ENCODE measurements at places on chromosomes 3 and 15.

DNA sequence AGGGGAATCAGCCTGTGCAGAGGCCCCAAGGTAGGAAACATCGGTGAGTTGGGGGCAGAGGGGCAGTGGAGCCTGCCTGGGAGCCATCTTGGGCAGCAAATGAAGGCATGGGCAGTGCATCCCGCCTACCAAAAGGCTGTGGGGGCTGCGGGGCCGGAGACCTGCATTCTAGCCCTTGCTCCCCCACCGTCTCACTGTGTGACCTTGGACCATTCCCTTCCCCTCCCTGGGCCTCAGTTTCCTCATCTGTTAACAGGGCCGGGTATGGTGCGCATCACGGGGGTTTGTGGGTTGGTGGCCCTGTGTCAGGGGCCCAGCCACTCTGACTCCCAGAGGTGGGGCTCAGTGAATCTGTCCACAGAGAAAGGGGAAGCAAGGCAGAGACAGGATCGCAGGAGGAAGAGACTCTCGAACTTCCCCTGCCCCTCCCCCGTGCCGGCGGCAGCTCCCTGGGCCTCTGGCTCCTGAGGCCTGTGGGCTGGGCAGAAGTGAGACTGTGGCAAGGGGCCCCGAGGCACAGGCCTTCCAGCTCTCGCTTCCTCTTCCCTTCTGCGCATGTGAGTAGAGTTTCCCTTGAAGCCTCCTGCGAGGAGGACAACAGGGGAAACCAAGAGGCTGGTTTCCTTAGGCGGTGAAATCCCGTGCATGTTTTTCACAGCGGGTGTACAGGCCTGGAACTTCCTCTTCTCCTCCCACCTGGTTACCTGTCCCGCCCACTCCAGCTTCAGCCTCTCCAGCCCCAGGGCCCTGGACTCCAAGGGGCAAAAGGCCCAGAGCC is 42.9 kb downstream of the IDH2 start:
- DNase-seq, result no peak

GRCh38 chr3:101643861-101644613 is 32.9 kb downstream of the ZBTB11 start:
- no peak for DNase-seq

- DNase-seq, result no peak
Observed at GRCh38 chr3:134277066-134277660, 26.5 kb upstream of the RYK start.

DNA sequence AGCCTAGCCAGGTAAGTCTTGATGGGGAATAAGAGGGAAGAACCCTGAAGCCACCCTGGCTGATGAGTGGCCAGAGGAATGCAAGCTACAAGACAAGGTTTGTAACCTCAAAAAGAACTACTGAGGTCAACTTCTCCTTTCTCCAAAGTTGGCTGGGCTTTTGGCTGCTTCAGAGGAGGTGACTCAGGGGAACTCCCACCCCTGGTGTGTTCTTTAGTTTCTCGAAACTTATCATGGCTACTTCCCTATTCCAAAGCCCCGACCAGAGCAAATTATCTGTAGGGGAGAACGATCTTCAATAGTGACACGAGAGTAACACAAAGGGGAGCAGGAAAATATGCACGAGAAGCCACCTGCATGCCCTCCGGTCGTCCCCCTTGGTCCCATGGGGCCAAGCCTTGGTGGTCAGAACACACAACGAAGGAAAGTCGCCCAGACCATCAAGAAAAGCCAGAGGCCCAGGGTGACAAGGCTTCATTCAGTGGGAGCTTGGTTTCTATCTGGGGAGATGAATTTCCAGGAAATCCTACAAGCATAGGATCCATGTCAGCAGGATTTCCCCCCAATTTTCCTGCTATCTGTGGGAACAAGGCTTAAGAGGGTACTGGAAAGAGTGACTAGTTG is 6.5 kb upstream of the BCL2A1 start:
- DNase-seq, result no peak

DNA sequence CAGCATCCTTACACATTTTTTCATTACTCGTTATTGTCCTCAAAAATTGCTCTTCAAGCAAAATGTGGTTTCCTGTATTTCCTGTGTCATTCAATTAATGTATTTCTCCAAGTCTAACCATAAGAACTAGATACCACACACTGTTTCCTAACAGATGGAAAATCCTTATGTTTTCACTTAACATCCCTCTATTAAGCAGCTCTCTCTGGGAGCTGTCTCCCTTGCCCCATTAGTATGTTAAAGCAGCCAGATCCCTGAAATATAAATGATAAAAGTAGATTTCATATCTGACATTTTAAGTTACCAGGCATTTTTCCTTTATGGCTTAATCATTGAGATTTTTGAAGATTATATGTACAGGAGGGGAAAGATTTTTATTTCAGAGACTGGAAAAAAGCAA is 15.9 kb downstream of the PFN2 start:
- peak; percentile 58 for DNase-seq

DNA sequence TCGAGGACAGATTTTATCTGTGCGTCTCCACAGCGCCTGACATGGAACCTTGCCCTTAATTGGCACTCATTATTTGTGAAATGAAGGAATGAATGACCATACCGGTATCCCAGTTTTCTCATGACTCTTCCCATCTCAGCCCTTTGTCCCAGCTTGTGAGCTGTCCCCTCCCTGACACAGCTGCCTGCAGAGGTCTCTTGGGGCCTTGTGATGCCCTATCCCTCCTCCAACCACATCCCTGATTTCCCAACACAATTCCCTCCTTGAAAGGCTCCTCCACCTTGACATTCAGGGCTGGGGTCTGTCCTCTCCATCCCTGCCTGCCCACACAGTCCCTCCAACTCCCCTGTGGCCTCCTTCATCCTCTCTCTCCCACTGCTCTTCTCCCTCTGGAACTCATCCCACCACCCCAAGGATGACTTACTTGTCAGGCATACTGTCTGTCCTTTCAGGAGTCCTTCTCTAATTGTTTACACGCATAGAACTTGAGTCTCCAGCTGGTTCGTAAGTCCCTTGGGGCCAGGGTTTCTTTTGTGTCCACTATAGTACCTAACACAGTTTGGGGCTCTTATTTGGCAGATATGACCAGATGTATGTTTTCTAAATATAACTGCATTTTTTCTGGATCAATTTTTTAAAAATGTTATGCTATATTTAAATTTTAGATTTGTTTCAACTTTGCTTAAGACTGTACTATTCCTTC is 35.6 kb upstream of the FILIP1L start:
- no peak for DNase-seq

DNA sequence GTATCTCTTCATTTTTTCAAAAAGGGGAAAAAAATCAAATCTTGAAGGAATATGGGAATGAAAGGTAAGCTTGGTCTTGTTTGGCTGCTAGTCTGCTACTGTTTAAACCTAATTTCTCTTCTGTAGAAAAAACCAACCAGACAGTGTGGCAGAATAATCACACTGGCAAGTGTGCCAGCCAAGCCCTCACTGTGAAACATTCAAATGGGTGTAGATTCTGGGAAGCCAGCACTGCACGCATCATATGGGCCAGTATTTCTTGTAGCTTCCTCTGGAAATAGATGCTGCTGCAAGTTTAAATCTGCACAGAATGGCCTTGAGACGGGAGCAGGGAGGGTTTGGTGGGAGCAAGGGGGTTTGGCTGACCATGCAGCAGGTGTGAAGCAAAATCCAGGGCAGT is 62.1 kb downstream of the POMGNT2 start:
- DNase-seq, result no peak

GRCh38 chr3:29065211-29065785 is 215.6 kb upstream of the RBMS3 start:
- peak; percentile 70 for DNase-seq

DNA sequence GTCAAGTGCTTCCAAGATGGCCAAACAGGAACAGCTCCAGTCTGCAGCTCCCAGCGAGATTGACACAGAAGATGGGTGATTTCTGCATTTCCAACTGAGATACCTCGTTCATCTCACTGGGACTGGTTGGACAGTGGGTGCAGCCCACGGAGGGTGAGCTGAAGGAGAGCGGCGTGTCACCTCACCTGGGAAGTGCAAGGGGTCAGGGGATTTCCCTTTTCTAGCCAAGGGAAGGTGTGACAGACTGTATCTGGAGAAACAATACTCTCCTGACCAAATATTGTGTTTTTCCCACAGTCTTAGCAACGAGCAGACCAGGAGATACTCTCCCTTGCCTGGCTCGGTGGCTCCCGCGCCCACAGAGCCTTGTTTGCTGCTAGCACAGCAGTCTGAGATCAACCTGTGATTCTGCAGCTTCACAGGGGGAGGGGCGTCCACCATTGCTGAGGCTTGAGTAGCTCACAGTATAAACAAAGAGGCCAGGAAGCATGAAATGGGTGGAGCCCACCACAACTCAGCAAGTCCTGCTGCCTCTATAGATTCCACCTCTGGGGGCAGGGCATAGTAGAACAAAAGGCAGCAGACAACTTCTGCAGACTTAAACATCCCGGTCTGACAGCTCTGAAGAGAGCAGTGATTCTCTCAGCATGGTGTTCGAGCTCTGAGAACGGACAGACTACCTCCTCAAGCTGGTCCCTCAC is 293.5 kb upstream of the SUCLG2 start:
- no peak for DNase-seq

DNA sequence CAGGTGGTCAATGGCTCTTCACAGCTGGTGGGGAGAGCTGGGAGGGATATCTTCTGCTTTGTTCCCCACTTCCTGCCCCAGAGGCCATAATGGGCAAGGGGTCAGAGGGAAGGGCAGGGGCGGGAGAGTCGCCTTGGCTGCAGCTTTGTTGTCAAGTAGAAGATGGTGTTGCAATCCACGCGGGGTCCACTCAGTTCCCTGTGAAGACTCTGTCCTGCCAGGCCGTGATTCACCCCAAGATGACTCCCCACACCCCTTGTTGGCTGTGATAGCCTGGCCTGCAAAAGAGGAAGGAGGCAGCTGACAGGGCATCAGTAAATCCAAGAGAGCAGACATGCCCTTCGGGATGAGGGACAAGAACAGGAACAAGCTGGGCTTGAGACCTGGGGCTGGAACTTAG is 6.9 kb downstream of the GALNT15 start:
- peak; percentile 10 for DNase-seq

GRCh38 chr15:77266708-77267386 is 153.1 kb downstream of the PEAK1 start:
- DNase-seq, result no peak

GRCh38 chr3:6222069-6222468 is 638.8 kb upstream of the GRM7 start:
- DNase-seq, result no peak

DNA sequence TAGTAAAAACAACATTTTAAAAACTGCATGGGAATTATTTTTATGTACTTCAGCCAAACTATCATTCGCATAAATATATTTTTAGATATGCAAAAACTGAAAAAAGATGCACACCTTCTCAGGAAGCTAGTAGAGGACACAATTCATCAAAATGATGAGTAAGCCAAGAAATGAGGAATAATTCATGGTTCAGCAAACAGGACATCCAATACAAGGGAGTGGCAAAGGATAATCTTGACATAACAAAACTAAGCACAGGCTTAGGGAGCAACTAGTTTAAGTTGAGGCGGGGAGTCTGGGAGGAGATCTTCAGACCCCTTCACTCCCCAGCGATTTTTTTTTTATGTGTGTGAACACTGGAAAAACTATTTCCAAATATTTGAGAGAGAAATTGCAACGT is 93.7 kb downstream of the ZNF280D start:
- DNase-seq, result no peak

DNA sequence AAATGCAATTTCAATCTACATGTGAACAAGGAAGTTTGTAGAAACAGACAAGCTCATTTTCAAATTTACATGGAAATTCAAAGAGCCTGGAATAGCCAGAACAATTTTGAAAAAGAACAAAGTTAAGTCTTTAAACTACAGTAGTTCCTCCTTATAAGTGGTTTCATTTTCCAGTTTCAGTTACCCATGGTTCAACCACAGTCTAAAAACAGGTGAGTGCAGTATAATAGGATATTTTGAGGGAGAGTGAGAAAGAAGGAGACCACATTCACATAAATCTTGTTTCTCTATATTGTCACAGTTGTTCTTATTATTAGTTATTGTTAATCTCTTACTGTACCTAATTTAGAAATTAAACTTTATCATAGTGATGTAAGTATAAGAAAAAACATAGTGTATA is 45.8 kb upstream of the FOXB1 start:
- DNase-seq, result no peak

DNA sequence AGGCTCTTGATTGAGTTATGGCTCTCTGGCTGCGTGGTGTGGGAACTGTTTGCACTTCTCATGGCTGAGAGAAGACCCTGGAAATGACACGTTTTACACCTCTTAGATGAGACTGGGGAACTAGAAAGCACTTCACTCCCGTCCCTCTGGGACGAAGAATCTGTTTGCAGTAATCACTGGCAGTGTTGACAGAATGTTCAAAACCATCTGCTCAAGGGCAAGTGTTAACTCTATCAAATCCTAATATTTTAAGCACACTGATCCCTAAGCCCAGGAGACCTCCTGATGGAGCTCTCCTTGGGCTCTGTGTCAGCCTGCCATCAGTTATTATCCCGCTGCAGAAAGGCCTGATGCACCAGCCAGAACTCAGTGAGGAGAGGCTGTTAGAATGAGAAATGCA is 323.8 kb upstream of the DNAJC19 start:
- peak; percentile 100 for DNase-seq

GRCh38 chr15:88649286-88649733 is 10.5 kb downstream of the ISG20 start:
- no peak for DNase-seq

DNA sequence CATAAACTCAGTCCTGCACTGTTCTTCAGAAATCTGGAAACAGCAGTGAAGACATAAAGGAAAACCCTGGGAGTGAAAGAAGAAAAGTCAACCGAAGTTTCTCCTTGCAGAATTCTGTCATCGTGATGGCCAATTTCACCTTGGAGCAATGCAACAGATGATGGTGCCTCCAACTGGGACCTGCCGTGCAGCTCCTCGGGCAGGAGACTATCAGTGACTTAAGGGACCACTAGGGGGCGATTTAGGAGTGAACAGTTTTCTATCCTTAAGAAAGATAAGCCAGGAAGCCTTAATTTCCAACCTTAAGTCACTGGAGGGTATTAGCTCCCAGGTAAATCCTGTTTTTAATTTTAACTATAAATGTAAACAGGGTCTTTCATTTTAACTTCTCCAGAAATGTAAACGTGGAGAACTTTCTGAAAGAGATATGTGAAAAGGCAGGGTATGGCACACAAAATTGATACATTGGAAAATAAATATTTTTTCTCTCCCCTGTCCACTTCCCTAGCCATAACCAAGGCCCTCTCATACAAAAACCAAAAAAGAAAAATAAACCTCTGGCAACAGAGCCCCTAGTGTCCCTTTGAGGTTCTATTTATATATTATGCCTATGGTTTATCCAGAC is 116.3 kb downstream of the PDZRN3 start:
- DNase-seq, result peak; percentile 70

DNA sequence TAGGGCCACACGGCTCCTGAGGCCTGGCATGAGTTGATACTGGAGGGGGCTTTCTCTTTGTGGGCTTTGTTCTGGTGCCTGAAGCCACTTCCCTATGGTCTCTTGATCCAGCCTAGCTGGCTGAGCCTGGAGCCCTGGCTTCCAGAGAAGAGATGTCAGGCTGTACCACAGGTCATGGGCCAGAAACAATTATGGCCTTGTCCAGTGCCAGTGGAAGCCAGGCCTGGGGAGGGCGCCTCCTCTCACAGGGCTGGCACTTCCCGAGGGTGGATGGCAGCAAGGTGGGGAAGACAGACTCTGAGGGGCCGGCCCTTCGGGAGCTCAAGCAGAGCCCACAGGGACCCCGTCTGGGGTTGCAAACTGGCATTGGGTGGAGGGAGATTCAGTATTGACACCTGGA is 34.9 kb upstream of the ACAD9 start:
- no peak for DNase-seq

GRCh38 chr3:46852839-46853355 is 10.3 kb downstream of the MYL3 start:
- no peak for DNase-seq

- no peak for DNase-seq
Observed at GRCh38 chr3:32106929-32107362, 526 bp downstream of the GPD1L start.

GRCh38 chr3:195897081-195897852 is 11.1 kb downstream of the TNK2 start:
- no peak for DNase-seq
